ENCODE measurements at places on chromosomes 2 and 18. TPM values are rescaled to one million over a fixed set of nuclear protein-coding genes. Genes with fewer than 3 reads are reported as not detected.
A peak's percentile ranks its signal among the peaks of the same experiment; 100 is the strongest.

Gene DSC3
- not detected for total RNA-seq

Gene ACP1
- 81.8 TPM for total RNA-seq

Gene FN1
- 0.15 TPM for total RNA-seq

Gene FSHR
- total RNA-seq, result not detected

Gene OR6B2
- not detected for total RNA-seq

Gene TWIST2
- total RNA-seq, result not detected

Gene BUB1
- total RNA-seq, result 5.9 TPM

Gene MLPH
- not detected for total RNA-seq

Gene CAVIN2
- total RNA-seq, result not detected

Gene CD8B2
- total RNA-seq, result not detected

Gene GAREM1
- not detected for total RNA-seq

DNA sequence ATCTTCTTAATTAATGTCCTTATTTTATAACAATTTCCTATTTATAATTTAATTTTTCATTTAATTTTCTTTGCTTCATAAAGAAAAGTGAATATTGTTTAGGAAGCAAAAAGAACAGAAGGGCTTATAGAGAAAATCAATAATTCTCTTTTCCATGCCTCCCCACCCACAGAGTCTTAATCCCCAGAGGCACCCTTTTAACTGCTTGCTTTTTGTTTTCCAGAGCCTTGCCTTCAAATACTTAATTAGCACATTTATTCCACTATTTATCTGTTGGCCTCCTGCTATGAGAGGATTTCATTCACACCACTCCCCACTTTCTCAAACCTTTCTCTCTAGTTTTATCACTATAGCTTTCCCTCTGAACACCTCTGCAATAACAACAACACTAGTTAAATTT lies 373.6 kb downstream of the MBD2 start:
- no peaks in the 10 kb centered on the region for H3K36me3 ChIP-seq
- no peaks in the 10 kb centered on the region for H3K27me3 ChIP-seq
- H3K4me1 ChIP-seq, result no peaks in the 10 kb centered on the region

DNA sequence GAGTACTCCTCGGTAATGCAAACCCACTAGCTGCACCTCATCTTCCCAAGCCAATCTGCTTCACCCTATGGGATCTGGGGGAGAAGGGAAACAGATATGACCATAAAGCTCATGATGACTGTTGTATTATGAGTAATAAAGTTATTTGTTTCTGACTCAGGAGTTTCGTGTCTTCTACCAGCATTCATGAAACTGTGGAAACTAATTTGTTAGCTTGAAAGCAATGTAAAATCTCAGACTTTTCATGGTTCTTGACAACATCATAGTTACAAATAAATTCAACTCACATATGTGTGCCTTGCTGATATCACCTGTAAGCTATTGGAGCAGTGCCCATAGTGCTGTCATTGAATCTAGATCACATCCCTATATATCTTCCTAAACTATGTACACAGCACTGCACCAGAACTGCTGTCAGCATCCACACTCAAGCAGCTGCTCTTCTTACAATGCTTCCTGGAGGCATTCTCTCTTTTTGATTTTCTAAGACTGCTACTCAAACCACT lies 135.6 kb upstream of the KYNU start:
- H3K4me1 ChIP-seq, result no peaks in the 10 kb centered on the region
- no peak for DNase-seq
- H3K27ac ChIP-seq, result no peak overlapping the region

GRCh38 chr2:30305235-30305634 lies 73.9 kb downstream of the LBH start:
- no peak overlapping the region for H3K27ac ChIP-seq
- H3K4me1 ChIP-seq, result peaks cover 36% of the 10 kb centered on the region
- no peak for DNase-seq
- H3K27me3 ChIP-seq, result no peaks in the 10 kb centered on the region
- no peak overlapping the region for H3K4me3 ChIP-seq
- H3K36me3 ChIP-seq, result no peaks in the 10 kb centered on the region

DNA sequence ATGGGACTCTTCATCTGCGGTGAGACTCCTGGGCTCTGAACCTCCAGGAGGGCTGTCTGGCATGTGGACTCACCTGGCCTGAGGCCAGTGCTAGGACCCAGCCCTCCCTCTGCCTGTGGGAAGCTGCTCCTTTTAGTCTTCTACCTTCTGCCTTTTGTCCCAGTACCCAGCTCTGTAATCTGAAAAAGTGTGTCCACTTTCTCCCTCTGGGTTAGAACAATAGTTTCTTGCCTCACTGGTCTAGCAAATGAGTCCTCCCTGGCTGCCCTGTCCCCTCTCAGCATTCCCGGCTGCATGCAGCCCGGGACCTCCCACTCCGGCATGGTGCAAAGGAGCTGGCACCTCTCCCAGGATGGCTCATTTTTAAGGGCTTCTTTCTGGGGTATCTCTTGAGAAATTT lies 25.9 kb downstream of the GKN2 start:
- H3K27me3 ChIP-seq, result no peaks in the 10 kb centered on the region
- no peak for DNase-seq
- peaks cover 3% of the 10 kb centered on the region for H3K4me1 ChIP-seq
- H3K4me3 ChIP-seq, result no peak overlapping the region
- no peak overlapping the region for H3K27ac ChIP-seq
- no peaks in the 10 kb centered on the region for H3K36me3 ChIP-seq

DNA sequence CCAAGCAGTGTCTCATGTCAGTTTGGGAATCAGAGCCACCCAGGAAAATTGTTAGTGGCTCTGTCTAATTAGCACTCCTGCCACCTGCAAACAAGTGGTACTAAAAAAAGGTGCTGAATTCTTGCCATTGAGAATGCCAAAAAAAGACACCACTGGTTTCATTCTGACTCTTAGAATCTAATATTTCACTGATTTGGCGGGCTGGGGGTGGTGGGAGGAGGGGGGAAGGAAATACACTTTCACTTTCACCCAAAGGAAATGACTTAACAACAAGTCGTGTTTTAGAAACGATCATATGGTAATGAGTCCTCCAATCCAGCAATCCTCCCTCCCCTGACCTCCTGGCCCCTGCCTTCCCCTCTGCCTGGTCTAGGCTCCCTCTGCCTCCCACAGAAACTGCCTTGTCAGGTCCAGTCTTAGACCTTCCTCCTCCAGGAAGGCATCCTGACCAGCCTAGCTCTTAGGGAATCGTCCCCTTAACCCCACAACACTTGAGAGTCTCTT lies 4.4 kb upstream of the KLHL29 start:
- peaks cover 28% of the 10 kb centered on the region for H3K4me1 ChIP-seq
- no peak for DNase-seq
- no peaks in the 10 kb centered on the region for H3K36me3 ChIP-seq
- peaks cover 3% of the 10 kb centered on the region for H3K27me3 ChIP-seq
- H3K4me3 ChIP-seq, result peak overlapping the region; percentile 81
- H3K27ac ChIP-seq, result peak overlapping the region; percentile 86

DNA sequence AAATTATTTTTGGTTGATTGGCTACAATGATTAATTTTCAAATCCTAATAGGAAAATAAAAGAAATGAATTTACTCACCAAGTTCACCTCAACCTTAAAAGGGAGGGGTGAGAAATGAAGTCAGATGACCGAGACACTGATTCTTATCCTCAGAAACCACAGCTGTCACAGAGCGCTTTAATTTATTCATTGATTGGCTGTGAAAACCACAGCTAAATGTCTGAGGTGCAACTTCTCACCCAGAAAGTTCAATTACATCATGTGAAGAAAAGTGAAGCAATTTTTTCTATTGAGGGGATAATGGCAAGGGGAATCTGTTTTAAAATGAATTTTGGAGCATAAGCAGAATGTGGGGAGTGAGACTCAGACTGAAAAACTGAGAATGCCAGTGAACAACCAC lies 128.4 kb downstream of the RNF152 start:
- H3K36me3 ChIP-seq, result no peaks in the 10 kb centered on the region
- DNase-seq, result no peak
- H3K4me3 ChIP-seq, result no peak overlapping the region

DNA sequence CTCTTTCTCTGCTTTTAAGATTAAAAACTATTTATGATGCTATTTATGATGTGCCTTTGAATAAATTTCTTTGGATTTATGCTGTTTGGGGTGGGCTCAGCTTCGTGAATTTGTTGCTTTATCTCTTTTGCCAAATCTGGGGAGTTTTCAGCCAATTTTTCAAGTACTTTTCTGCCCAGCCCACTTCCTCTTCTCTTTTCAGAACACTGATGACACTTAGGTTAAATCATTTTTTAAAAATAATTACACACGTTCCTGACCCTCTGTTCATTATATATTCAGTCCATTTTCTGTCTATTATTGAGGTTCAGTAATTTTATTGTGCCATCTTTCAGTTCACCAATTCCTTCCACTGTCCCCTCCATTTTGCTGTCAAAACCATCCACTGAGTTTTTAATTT lies 14.8 kb upstream of the BCL2L11 start:
- no peak for DNase-seq
- H3K4me1 ChIP-seq, result peaks cover 2% of the 10 kb centered on the region
- H3K27ac ChIP-seq, result no peak overlapping the region
- H3K27me3 ChIP-seq, result peaks cover 7% of the 10 kb centered on the region
- H3K4me3 ChIP-seq, result no peak overlapping the region

DNA sequence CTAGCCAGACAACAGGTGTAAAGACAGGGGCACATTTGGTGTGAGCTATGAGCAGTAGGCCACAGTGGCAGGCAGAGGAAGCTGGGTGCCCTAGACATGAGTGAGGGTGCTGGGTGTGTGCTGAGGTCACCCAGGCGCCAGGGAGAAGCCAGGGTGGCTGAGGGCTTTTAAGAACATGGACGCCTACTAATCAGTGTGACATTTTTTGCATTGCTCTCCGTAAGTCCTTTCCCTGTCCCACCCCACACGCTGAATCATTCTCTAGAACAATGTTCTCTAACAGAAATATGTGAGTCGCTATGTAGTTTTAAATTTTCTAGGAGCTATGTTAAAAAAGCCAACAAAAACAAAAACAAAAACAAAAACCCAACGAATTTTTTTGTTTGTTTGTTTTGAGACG lies 204.5 kb upstream of the REV1 start:
- no peak for DNase-seq
- peaks cover 70% of the 10 kb centered on the region for H3K36me3 ChIP-seq
- no peak overlapping the region for H3K4me3 ChIP-seq
- no peaks in the 10 kb centered on the region for H3K27me3 ChIP-seq

DNA sequence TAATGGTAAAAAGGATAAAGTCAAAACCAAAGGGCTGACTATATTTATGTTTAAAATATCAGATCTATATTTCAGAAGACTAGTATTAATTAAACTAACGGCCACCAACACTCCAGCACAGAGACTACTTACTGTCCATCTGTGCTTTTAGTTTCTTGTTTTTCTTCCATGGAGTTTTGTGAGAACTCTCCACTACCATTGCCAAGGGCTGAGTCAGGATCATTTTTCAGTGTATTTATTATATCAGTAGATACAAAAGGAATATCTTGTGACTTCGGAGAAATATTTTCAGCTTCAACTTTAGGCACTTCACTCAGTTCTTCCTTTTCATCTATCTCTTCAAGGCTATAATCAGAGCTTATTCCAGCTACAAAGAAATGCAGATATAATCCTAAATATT lies 79.1 kb upstream of the GRB14 start:
- H3K36me3 ChIP-seq, result peaks cover 72% of the 10 kb centered on the region
- H3K27ac ChIP-seq, result no peak overlapping the region
- no peak for DNase-seq
- H3K4me1 ChIP-seq, result no peaks in the 10 kb centered on the region
- H3K27me3 ChIP-seq, result no peaks in the 10 kb centered on the region
- no peak overlapping the region for H3K4me3 ChIP-seq

DNA sequence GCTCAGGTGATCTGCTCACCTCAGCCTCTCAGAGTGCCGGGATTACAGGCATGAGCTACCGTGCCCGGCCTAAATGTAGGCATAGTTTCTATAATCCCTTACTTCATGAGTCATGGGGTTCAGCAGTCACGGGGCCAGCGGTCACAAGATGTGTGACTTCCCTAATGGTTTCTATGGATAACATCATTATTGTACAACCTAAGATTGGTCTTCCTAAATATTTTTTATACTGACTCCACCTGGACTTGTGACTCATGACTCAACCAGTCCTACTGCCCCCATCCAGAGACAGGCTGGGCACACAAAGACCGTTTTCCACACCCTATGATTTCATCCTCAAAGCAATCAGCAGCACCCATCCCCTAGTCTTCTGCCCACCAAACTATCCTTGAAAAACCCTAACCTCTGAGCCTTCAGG lies 15.9 kb downstream of the FAM210A start:
- H3K4me3 ChIP-seq, result no peak overlapping the region
- peaks cover 14% of the 10 kb centered on the region for H3K36me3 ChIP-seq
- H3K27ac ChIP-seq, result no peak overlapping the region
- DNase-seq, result no peak

GRCh38 chr2:119179991-119180390 lies 21.4 kb upstream of the C1QL2 start:
- no peak for DNase-seq
- H3K27ac ChIP-seq, result no peak overlapping the region
- no peaks in the 10 kb centered on the region for H3K4me1 ChIP-seq

DNA sequence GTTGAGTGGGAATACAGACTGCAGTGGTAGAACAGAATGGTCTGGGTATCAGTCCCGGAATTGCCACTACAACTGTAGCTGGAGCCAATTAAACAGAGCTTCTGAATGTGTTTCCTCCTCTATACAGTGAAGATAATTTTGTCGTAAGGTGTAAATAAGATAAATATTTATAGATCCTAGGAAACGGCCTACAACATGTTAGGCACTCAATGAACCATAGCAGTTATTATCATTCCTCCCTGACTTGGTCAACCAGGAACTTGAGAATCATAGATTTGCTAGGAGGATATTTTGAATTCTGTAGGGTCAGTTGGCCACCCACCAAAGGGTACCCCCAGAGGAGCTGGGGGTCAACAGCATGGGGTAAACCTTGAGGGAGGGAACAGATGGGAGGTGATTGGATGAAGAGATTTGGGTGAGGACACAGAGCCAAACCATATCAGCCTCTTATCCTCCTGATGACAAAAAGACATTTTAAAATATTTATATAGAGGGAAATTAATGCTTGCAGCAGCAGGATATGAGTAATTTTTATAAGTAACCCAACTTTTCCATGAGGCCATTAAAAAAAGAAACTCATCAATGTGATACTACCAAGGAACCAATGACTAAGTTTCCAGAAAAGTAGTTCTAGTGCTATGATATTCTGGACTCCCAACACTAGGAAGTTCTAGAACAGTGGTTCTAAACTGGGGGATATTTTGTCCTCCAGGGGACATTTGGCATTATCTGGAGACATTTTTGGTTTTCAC lies 4.0 kb downstream of the DHRS9 start:
- H3K27ac ChIP-seq, result peak overlapping the region; percentile 15
- DNase-seq, result no peak
- no peaks in the 10 kb centered on the region for H3K27me3 ChIP-seq
- no peaks in the 10 kb centered on the region for H3K36me3 ChIP-seq
- H3K4me3 ChIP-seq, result no peak overlapping the region

- peak within 1 kb of the TSS; percentile 97 for H3K4me3 ChIP-seq
- peak; percentile 99 for DNase-seq
- H3K27ac ChIP-seq, result peak within 1 kb of the TSS; percentile 91
- H3K36me3 ChIP-seq, result peaks cover 5% of the 10 kb centered on the region
These were observed at the start of gene CYB5A for GRCh38 chr18:74291771-74292540. TSS of gene CYB5A (minus strand) at chr18:74291963. CDS start at chr18:74291875, 88 bp downstream.

GRCh38 chr2:9341337-9341887 lies 81.9 kb downstream of the ITGB1BP1 start:
- no peak overlapping the region for H3K4me3 ChIP-seq
- no peak for DNase-seq
- H3K4me1 ChIP-seq, result peaks cover 3% of the 10 kb centered on the region
- no peak overlapping the region for H3K27ac ChIP-seq

- H3K36me3 ChIP-seq, result no peaks in the 10 kb centered on the region
- DNase-seq, result no peak
- H3K27me3 ChIP-seq, result peaks cover 38% of the 10 kb centered on the region
- no peak overlapping the region for H3K4me3 ChIP-seq
- peaks cover 3% of the 10 kb centered on the region for H3K4me1 ChIP-seq
- no peak overlapping the region for H3K27ac ChIP-seq
These were observed 72.5 kb upstream of the RNF152 start for GRCh38 chr18:61965311-61965710.
